ENCODE measurements at places on chromosomes 6 and 20.

GRCh38 chr20:45905505-45906079, 6.4 kb downstream of the PLTP start:
- peak; percentile 96 for DNase-seq

DNA sequence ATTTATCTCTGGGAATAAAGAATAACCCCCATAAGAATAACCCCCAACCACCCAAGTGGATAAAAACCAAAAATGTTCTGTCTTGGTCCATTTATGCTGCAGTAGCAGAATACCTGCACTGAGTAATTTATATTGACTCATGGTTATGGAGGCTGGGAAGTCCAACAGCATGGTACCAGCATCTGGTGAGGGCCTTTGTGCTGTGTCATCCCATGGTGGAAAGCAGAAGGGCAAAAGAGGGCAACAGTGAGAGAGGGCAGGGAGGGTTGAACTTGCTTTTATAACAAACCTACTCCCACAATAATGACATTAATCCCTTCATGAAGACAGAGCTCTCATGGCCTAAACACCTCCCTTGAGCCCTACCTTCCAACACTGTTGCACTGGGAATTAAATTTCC, 133.7 kb downstream of the ERMARD start:
- no peak for DNase-seq

DNA sequence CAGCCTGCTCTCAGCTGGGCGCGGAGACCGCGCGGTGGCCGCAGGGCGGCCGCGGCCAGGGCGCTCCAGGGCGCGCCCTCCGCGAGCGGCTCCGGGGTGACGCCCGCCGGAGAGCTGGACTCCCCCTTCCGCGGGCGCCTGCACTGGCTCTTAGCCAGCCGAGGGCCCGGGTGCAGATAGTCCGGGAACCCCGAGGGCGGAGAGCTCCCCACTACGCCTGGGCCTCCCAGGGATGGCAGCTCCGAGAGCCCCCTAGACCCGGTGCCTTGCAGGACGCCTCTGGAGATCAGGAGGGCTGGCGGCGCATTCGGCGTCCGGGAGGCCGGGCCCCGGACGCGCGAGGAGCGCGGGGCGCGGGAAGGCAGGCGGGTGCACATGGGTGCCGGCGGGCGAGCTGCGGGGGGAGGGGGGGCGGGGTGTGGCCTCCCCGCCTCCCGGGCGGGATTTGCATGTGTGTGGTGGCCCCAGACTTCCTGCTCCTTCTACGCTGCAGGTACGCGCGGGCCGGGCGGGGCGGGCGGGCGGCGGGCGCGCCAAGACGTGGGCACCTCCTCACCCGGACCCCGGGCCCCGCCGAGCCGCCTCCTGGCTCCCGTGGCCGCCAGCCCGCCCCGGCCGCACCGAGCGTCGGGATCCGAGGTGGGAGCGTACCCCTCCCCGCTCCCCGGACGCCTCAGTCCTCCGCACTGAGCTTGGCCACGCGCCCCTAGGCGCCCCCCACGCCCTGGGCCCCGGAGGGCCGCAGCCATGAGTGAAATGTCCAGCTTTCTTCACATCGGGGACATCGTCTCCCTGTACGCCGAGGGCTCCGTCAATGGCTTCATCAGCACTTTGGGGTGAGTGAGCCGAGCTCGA, at the start of gene ITPR3:
TSS of gene ITPR3 (plus strand) at position 467 of the 855 bp plus-strand sequence. CDS start at position 748, 281 bp downstream.
- peak; percentile 86 for DNase-seq

DNA sequence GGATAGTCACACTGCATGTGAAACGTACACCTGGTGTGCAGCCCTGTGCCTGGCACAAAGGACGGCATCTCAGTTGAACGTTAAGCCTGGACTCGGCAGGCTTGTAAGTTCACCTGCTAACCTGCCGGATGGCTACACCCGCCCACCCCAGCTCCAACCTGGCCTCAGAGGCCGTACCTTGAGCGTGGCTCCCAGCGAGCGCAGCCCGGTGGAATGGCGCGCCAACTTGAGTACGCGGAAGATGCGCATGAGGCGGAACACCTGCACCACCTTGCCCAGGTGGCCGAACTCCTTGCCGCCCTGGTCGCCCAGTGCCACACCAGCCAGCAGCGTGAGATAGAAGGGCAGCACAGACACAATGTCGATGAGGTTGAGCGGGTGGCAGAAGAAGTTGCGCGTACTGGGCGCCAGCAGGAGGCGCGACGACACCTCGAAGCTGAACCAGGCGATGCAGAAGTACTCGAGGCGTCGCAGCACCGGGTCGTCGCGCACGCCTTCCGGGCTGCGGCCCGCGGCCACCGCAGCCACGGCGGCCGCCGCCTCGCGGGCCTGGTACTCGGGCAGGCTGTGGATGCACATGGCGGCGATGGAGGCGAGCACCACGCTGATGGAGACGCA, 3.3 kb downstream of the KCNS1 start:
- DNase-seq, result no peak

DNA sequence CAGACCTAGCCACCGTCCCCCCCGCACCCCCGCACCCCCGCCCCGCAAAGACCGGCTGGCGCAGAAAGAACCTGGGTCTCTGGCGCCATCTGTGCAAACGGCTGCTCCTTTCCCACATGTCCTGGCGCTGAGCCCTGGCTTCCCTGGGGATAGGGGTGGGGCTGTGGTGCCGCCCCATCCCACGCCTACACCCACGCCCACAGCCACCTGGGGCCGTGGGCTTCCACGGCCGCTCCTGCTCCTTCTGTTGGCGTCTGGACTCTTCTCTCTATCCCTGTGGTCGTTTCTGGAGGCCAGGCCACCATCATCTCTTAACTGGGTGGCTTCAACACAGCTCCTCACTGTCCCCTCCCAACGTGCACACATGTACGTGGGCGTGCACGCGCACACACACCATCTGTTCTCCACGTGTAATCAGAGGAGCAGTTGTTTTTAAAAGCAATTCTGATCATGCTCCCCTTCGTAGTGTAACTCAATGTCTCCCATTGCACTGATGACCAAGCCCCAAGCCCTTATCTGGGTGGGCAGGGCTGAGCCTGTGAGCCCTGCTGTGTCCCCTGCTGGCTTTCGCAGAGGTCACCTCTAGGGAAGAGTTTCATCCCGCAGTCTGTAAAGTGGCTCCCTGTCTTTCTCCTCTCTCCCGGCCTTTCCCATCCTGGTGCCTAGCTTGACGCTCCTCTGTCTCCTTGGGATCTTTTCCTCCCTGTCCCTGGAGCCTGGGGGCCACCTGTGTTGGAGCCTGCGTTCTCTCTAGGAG, 31.9 kb upstream of the FAM83D start:
- no peak for DNase-seq

DNA sequence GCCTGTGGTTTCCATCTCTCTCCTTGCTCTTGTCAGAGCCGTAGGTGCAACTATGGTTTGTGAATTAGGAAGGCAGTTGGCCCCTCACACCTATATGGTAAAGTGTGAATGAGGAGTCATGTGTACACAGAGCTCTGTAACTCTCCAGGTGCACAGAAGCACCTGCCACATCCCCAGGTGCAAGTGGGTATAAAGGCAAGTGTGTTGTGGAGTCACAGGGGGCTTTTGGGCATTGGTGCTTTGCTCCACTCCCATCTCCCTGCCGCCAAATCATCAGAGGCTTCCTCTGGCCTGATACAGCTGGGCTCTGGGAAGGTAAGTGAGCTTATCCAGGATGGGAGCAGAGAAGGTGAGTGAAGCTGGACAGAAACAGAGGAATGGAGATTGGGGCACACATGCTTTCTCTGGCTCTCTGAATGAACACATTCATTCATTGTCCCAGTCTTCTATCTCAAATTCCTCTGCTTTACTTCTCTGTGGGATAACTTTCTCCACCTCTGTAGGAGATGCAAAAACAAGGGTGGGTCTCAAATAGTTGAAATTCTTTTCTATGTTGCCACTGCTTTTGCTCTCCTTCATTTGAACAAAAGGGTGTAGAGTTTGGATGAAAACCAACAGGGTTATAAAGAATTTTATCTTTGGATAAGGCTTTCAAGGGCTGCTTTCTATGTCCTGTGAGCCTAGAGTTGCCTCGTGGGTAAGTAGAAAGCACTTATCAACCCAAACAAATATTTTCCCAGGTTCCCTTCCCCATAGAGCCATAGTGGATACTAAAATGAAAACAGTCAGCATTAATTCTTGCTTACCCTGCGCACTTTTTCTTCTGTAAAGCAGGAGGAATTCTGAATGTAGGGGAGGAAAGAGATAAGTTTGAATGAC, 45.0 kb upstream of the RIPOR2 start:
- no peak for DNase-seq

- no peak for DNase-seq
Measured at GRCh38 chr6:66489269-66489987, 782.4 kb upstream of the EYS start.

GRCh38 chr6:80234401-80234800, 127.9 kb downstream of the BCKDHB start:
- DNase-seq, result no peak

- no peak for DNase-seq
Measured at GRCh38 chr6:7255918-7256317, 57.1 kb downstream of the SSR1 start.

DNA sequence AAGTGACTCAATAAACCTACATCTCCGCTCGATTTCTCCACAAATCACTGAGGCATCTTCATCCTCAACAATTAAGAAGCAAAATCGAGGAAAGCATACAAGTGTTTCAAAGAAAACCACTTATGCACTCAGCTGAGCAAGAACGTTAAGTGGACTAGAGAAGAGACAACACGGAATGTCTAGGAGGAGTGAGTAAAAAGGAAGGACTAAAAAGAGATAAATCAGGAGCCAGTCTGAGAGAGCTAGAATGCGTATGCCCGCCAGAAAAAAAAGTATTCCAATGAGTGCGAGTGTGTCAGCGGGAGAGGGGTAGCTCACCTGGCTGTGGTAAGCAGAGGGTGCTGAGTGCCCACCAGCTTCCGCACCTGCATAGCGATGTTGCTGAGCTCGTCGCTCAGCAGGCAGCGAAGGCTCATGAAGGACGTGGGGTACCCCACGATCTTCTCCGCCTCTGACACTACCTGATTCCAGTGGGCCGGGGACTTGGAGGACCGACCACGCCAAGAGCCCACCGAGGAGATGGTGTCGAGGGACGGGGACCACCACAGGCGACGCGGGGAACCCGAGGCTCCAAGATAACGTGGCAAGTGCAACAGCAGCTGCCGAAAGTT, 587 bp downstream of the PDSS2 start:
- DNase-seq, result peak; percentile 49

- DNase-seq, result no peak
Measured at GRCh38 chr6:139763468-139764210, 389.2 kb upstream of the CITED2 start.

Measured in RKO (cell line).